H54 (cell line): ENCODE measurements at places on chromosomes 6 and 20.

GRCh38 chr6:26575494-26575939, 21.2 kb upstream of the ABT1 start:
- DNase-seq, result no peak

GRCh38 chr6:161228096-161228495, 45.8 kb downstream of the AGPAT4 start:
- DNase-seq, result no peak

GRCh38 chr6:159151266-159151855, 17.8 kb upstream of the FNDC1 start:
- DNase-seq, result no peak

DNA sequence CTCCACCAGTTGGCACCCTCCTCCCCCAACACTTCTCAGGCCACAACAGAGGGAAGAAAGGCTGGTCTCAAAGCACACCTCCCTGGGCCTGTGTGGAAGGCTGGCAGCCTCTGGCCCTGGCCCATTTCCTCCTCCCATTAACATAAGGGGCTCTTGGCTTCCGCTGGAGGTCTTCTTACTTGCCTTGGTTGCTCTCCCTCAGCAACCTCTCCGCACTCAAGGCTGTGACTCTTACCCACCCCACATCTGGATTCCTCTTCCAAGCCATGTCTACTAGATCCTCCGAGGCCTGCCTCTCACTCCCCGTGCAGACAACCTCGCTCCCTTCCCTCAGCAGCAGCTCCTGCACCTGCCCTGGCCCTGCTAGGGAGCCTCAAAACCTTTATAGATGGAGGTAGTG, 112.2 kb upstream of the PRND start:
- no peak for DNase-seq

- no peak for DNase-seq
These were observed 11.9 kb upstream of the TMEM170B start for GRCh38 chr6:11525468-11526155.

GRCh38 chr20:35830264-35830663, 58.4 kb downstream of the PHF20 start:
- DNase-seq, result no peak

DNA sequence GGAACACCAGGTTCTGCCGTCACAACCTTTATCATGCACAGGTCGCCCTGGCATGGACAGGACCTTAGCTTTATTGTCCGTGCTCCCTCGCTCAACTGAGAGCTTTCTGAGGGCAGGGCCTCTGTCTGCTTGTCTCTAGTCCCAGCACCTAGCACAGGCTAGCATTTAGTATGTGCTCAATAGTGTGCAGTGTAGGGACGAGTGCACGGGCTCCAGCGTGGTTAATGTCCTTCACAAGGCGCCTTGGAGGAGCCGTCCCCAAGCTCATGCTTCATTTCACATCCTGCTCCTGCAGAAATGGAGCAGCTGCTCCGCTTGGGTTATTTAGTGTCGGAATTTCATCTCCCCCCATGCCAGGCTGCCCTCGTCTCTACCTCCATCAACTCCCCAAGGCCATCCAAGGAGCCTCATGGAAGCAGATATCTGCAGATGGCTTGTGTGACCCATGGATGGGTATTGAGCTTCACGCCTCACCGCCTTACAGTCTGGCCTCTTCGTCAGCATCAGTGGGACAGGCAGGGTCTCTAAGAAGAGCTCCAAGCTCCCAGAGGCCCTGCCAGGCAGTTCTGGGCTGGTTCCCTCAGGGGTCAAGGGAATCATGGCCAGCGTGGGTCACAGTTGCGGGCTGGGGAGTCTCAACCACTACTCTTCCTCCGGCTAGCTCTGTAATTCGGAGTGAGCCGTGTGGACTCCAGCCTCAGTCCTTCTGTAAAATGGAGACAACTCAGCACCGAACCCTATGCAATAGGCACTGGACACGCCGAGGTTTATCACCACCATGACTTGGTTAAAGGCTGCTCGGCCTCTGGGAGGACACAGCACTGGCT, 60.8 kb upstream of the APCDD1L start:
- no peak for DNase-seq

DNA sequence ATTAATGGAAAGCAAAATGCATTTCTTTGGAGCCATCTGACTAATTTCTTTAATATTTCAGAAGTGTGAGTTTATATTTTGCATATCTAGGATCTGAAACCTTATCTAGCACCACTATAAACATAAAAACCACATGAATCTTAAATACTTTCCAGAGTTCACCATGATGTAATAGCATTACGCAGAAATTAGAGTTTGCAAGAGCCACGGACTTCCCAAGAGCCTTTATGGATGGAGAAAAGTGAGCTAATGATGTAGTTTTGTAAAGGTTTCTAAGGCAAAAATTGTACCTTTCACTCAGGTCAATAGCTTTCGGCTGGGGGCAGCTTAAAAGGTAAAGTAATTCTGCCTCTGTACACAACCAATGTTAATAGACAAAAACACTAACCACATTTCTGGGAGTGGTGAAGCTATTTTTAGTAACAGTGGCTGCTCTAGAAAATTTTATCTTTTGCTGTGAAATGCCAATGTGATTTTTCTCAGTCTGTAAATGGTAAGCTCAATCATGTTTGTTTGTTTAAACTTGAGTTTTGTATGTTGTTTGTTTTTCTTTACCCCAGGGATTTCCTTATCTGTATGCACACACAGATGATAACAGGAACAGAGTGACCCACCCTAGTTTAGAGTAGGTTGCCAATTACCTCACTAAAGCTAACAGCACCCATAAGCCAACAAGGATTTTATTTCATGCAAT, 80.5 kb downstream of the FILIP1 start:
- no peak for DNase-seq

DNA sequence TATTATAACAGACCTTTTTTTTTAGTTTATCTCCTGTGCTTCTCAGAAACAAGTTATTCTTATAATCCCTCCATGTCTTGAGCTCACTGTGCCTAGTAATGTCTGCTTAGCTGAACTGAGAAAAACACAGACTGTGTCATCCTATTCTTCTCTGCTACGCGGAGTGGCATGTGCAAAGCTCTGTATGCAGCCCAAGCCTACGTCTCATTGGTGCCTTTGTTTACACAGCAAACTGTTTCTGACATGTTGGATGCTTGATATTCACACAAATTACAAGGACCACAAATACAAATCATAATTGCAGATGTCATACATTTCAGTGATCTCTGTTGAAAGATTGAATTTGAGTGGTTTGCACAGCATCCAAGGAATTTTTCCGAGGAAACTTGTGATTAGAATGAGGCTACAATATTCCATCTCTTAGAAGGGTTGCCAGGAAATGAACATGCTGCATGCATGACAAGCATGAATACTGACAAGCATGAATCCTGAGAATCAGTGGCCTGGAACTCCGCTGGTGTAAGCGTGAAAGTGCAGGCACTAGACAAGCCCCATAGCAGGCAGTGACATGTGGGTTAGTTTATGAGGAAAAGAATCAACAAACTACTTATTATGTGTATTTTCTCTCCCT, 128.4 kb upstream of the SGK1 start:
- no peak for DNase-seq

GRCh38 chr6:117317261-117317660, 51.9 kb downstream of the VGLL2 start:
- no peak for DNase-seq

DNA sequence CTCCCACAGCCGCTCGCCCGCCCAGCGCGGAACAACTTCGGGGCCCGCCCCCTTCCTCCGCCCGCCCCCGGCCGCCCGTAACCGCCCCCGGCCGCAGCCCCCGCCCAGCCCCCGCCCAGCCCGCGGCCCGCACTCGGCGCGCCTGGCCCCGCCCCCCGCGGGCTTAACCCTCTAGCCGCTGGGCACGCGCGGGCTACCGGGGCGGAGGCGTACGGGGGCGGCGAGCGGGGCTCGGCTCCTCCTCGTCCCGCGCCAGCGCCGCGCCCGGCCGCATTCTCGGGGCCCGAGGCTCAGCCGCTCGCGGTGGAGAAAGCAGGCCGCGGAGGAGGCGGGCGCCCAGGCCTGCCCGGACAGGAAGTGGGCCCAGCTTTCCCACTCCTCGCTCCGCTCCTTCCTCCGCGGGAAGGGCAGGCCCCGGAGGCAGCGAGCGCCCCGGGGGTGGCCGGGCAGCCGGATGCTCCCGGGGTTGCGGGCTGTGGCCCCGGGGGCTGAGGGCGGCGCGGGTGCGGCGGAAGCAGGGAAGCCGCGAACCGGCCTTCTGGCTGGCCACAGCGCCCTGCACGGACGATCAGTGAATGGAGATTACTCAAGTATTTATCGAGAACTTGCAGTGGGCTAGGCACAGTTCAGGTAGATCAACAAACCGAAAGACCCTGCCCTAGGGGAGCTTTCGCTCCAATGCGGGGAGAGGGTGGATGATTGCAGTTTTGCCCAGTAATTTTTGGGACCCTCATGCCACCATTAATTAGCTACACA, at the start of gene TRAM2:
Gene TRAM2 (minus strand): TSS at position 39 of the 756 bp plus-strand sequence. CDS start 145 bp downstream, outside the sequence.
- peak; percentile 77 for DNase-seq

GRCh38 chr6:31125162-31125561, 4.9 kb upstream of the CDSN start:
- DNase-seq, result no peak
